Right lung (tissue), 10 donors: ENCODE measurements at places on chromosomes 7 and 10. TPM values are rescaled to one million over a fixed set of nuclear protein-coding genes. Genes with fewer than 3 reads are reported as not detected.

Gene VWDE
- 5.8 TPM for polyA plus RNA-seq

DNA sequence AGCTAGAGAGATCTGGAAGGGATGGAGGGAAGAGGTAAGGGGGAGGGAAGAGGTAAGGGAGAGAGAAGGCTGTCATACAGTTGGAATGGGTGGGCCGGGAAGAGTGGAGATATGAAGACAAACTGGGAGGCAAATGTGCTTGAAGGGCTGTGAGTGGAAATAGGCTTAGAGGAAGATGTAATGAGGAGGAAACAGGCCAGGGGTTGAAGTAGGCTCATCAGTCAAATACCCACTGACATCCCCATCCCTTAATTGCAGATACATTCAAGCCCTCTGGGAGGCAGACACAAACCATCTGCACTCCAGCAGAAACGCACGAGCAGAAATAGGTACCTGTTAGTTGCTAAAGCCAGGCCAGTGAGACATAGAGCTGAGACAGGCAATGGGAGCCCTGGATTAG, 2.1 kb downstream of the SYNPO2L start:
- DNase-seq, result no peak

DNA sequence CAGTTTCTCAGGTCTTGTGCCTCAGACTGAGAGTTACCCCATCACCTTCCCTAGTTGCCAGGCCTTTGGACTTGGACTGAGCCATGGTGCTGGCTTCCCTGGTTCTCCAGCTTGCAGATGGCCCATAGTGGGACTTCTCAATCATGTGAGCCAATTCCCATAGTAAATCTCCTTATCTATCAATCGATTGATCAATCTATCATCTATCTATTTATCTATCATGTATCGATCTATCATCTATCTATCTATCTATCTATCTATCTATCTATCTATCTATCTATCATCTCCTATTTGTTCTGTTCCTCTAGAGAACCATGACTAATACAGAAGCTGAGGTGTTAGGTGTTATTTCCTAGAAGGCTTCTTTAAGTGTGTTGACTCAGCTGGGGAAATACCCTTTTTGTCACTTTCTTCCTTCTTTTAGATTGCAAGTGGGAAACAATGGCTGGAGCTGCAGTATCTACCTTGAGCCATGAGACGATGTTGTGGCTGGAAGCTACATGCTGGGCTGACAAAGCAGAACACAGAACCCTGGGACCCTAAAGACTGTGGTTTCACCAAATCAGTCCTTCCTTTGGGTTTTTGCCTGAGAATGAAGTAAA, 234.7 kb upstream of the GLI3 start:
- no peak for DNase-seq

- DNase-seq, result no peak
These were observed 43.3 kb downstream of the PAPSS2 start for GRCh38 chr10:87702973-87703294.

Gene STAM
- polyA plus RNA-seq, result 36.4 TPM

DNA sequence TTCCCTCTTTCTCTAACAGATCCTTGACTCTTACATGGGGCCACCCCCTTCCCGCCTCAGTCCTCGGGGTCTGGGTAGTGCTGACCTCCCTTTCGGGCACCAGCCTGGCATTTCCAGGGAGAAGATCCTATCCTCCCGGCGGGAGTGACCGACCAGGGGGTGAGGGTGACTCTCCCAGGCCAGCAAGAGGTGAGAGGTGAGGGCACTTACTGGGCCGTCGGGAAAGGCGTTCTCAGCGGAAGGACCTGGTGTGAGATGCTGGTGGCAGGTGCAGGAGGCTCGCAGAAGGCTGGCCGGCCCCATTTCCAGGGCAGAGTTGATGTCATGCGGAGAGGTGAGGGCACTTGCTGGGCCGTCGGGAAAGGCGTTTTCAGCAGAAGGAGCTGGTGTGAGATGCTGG, 4.2 kb upstream of the FOXL3 start:
- DNase-seq, result no peak

DNA sequence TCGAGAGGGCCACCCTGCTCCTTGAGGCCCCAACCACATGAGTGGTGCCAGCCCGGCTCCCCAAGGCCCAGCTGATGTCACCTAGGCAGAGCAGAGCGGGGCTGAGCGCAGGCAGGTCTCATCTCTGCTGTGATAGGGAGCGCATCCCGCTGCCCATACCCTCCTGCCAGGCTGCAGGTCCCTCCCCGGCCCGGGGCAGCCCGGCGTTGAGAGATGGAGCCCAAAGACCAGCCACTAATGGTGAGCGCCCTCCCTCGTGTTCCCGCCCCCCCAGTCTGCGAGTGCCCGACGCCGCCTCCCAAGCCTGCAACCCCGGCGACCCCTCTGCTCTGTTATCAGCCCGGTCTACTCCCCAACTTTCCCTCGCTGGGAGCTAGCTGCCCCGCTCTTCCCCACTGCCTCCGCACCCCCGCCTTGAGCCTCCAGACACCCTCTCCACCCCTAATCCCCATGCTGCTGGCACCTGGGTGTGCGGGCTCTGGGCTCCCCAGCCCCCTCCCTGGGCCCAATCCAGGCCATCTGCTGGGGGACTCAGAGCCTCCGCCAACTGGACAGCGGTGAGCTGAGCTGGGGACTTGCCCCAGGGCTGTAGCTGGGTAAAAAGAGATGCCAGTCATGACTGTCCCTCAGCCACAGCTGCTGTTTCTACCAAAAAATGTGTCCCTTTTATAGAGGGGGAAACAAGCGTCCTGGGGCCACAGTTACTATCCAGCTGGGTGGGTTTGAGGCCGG, 19.7 kb upstream of the CHST12 start:
- no peak for DNase-seq

DNA sequence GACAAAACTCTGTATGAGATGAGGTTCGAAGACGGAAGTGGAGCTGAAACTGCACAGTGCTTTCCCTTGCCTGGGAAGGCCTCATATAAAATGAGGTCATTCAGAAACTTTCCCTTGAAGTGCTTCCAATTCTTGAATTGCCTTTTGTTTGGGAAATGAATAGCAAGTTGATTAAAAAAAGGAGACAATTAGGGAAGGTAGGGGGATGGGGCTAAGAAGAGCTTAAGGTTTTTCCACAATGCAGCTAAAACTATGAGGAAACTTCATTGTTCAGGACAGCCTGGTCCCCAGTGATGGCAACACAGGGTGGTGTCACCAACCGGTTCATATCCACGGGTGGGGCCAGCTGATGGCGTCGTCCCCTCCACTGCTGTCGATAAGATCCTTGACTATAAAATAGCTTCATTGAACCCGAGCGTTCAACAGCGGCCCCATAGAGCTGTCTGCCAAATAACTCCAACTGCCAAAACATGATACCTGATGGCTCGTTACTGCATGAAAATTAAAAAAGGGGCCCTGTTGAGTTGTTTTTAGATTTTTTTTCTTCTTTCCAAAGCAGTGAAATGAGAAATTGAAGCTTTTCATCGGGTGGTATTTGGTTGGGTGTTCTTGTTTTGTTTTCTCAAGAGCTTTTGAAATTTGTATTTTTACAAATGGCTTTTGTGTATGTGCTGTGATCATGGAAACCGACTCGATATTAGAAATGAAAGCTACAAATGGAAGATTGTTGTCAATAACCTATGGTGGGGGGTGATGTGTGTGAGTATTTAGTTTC, 2.8 kb upstream of the CELF2 start:
- peak; percentile 48 for DNase-seq

DNA sequence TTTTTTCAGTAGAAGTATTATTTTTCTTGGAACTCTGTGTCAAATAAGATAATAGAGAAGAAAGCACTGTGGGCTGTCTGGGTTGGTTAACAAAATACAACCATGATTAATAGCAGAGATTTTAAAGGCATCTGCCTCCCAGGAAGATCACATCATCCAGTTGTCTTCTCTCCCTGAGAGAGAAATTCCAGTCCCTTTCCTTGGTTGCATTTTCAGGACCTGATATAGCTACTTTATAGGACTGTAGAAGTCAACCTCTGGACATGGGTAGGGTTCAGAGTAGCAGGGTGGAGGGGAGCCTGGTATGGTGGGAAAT, 309.9 kb upstream of the IGFBP3 start:
- DNase-seq, result no peak

DNA sequence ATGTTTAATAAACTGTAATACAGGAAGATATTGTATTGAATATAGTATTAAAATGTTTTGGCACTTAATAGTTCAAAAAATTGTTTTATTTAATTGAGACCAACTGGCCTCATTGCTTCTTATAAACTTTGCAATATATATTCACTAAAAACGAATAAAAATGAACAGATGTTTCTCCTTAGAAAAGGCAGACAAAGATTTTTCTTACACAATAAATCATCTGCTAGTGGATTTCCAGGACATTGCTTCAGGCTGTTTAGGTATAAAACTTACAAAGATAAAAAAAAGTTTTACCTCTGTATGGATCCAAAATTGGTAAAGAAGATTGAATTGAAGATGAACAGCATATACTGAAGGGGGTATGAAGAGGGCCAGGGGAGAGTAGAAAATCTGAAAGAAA, 143.6 kb downstream of the AGMO start:
- DNase-seq, result no peak

Gene CPA2
- 0.29 TPM for polyA plus RNA-seq

Gene PTPRE
- polyA plus RNA-seq, result 7.6 TPM

- DNase-seq, result peak; percentile 24
These were observed 75.1 kb downstream of the ANKRD61 start for GRCh38 chr7:6106140-6106904.

- DNase-seq, result no peak
These were observed 115.0 kb upstream of the HGF start for GRCh38 chr7:81884817-81885216.

DNA sequence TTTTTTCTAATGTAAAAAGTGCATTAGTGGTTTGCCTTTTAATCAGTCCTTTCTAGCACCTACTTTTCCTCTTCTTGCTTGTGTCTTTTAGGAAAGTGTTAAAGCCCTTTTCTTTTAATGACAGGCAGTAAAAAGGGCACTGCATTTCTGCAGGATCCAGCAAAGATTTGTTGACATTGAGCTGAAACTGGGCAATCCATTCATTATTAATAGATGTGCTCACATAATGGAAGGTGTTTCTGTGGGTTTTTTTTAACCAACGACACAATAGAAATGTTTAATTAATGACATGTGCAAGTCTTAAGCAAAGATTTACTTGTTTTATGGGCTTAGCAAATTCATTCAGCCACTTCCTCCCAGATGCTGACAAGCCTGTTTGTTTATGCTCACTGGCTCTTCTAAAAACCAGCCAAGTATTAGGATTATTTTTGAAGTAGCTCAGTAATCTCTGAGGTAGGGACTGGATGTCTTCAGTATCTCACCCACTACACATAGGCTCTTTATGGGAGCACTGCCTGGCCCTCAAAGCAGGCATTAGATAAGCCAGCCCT, 1201.1 kb downstream of the SORCS1 start:
- DNase-seq, result no peak

DNA sequence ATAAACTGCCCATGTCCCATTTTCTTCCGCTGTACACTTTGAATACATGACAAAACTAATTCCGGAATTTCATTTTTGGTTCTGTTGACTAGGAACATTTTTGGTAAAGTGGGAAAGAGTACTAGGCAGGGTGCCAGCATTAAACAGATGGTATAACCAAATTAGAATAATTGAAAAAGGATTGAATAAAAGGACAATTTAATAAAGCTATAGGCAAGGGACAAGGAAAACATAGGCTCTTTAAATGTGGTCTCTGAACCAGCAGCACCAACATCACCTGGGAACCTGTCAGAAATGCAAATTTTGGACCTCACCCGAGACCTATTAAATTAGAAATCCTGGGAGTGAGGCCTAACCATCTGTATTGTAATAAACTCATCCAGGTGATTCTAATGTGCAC, 376.9 kb downstream of the LRRTM3 start:
- no peak for DNase-seq

GRCh38 chr10:43216931-43217562, 49.8 kb downstream of the RASGEF1A start:
- no peak for DNase-seq
